ENCODE measurements at places on chromosomes 11 and 22. TPM values are rescaled to one million over a fixed set of nuclear protein-coding genes. Genes with fewer than 3 reads are reported as not detected.
A peak's percentile ranks its signal among the peaks of the same experiment; 100 is the strongest.

DNA sequence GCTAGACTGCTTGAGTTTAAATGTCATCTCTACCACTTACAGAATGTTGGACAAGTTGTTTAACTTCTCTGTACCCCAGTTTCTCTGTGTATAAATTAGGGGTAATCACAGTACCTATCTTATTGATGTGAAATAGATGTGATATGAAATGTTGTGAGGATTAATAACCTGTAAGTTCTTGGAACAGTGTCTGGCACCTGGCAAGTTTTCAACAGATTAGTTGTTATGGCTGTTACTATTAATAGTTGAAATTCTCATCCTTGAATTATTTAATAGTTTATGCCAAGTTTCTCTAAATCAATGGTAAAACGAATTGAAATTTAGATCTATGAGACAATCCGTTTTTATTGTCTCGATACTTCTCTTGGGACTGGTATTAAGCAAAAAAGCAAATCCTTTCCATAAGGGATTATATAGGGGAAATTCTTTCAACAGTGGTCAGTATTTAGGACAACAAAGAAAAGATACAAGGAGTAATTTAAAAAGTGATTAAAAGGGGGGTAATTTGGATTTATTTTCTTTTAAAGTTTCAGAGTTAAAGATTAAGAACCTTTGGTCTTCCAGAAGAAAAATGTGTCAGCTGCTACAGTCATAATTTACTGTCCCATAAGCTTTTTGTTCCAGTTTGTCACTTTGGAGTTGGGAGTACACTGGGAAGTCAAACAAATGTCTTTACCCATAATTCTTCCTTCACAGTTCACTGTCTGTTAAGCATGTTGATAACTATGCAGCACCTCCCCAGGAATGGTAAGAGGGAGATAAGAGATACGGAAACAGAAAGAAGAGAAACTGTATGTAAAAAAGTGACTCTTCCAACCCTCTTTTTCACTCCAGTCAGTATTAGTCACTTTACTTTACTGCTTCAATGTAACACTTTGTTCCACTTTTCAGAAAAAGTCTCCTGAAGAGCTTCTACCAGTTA is 13.2 kb downstream of the PDE3B start:
- H3K36me3 ChIP-seq = no peaks in the 10 kb centered on the region
- no peak overlapping the region for H3K4me3 ChIP-seq
- no peak overlapping the region for H3K27ac ChIP-seq
- no peaks in the 10 kb centered on the region for H3K27me3 ChIP-seq

NDUFS8 gene
- total RNA-seq = 205 TPM

GRCh38 chr11:17076517-17077239 is 789 bp downstream of the RPS13 start:
- H3K36me3 ChIP-seq = peaks cover 43% of the 10 kb centered on the region
- peaks cover 34% of the 10 kb centered on the region for H3K4me1 ChIP-seq
- H3K27me3 ChIP-seq = no peaks in the 10 kb centered on the region
- H3K4me3 ChIP-seq = peak overlapping the region; percentile 75
- peak overlapping the region; percentile 89 for H3K27ac ChIP-seq

DNA sequence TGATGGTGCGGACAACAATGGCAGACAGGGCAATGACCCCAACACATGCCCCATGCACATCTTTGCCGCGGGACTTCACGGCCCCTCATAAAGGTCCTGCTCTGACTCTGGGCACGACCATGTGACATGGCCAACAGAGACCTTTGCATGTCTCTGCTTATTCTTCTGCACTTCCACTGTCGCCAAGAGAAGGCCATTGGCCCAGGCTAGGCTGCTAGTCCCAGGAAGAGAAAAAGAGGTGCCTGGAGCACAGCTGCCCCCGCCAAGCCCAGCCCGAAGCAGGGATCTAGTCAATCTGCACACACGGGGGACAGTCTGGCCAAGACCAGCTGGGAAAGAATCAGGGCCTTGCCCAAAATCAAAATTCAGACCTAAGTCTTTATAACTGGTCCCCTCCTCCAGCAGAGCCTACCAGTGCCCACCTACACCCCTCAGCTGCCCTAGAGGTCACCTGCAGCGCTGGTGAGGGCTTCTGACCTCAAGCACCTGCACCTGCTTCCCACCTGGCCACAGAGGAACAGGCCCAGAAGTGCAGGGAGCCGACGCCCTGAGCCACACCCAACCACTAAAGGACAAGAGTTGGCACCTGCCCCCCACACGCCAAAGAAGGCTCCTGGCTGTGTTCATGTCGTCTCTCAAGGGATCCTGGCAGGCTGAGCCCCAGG is 8.1 kb downstream of the SULT4A1 start:
- H3K4me1 ChIP-seq = no peaks in the 10 kb centered on the region
- no peak overlapping the region for H3K27ac ChIP-seq
- no peak overlapping the region for H3K4me3 ChIP-seq

DNA sequence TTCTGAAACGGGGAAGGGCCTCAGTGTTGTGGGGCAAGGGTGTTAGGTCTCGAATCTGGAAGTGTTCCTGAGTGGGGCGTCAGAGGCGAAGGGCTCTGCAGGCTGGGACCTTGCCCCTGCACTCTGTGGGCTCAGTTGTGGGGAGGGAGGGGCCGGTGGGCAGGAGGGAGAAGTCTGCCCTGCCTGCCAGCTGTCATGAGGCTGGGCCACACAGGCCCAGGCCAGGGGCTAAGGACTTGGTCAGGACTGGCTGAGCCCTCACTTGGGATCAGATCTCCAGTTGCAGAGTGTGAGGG is at the start of gene CRACR2B:
Gene CRACR2B, plus strand, starts transcription at position 23 of the 296 bp plus-strand sequence. CDS start 689 bp downstream, outside the sequence.
- no peak for DNase-seq
- H3K4me3 ChIP-seq = peak within 1 kb of the TSS; percentile 60
- H3K36me3 ChIP-seq = peaks cover 29% of the 10 kb centered on the region
- H3K27ac ChIP-seq = peak within 1 kb of the TSS; percentile 15
- no peaks in the 10 kb centered on the region for H3K27me3 ChIP-seq
